ENCODE measurements at places on chromosomes 3 and 15. TPM values are rescaled to one million over a fixed set of nuclear protein-coding genes. Genes with fewer than 3 reads are reported as not detected.

- DNase-seq = no peak
- H3K27me3 ChIP-seq = peaks cover 2% of the 10 kb centered on the region
- H3K27ac ChIP-seq = no peak overlapping the region
- no peak overlapping the region for H3K4me3 ChIP-seq
Measured at GRCh38 chr3:194305356-194306108, 45.6 kb downstream of the CPN2 start.

- peaks cover 2% of the 10 kb centered on the region for H3K27me3 ChIP-seq
- DNase-seq = no peak
- peaks cover 7% of the 10 kb centered on the region for H3K4me1 ChIP-seq
- peak overlapping the region; percentile 45 for H3K27ac ChIP-seq
Measured at GRCh38 chr15:73258271-73259108, 110.3 kb downstream of the HCN4 start.

The PLSCR5 gene
- not detected for total RNA-seq

- peaks cover 15% of the 10 kb centered on the region for H3K36me3 ChIP-seq
- peak; percentile 52 for DNase-seq
- peaks cover 34% of the 10 kb centered on the region for H3K4me1 ChIP-seq
- peak overlapping the region; percentile 99 for H3K4me3 ChIP-seq
- H3K27ac ChIP-seq = peak overlapping the region; percentile 97
Measured at GRCh38 chr3:31533169-31534064, 692 bp downstream of the STT3B start.

DNA sequence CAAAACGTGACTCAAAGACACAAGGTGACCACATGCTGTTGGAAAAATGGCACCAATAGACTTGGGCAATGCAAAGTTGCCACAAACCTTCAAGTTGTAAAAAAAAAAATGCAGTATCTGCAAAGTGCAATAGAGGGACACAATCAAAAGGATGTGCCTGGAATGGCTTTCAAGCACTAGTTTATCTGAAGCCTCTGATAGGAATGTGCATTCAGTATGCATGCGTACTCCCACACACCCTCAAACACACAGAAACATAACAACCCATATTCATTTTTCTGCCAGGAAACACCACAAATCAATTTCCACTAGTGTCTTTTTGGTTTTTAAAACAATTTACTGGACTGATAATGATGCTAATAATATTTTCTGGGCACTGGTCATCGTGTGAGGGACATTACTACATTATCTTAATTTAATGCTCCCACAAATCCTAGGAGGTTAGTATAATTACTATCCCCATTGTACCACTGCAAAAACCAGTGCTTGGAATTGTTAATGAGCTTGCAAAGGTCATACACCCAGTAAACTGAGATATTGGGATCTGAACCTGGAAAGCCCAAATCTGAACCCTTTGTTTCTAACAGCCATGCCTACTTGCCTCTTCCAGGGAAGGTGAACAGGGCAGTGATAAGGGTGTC is 298.7 kb downstream of the MAGI1 start:
- no peaks in the 10 kb centered on the region for H3K4me1 ChIP-seq
- no peaks in the 10 kb centered on the region for H3K27me3 ChIP-seq
- no peak overlapping the region for H3K4me3 ChIP-seq
- no peak overlapping the region for H3K27ac ChIP-seq

The NR2E3 gene
- not detected for total RNA-seq

GRCh38 chr3:157588386-157589060 is 85.3 kb upstream of the VEPH1 start:
- no peak overlapping the region for H3K27ac ChIP-seq
- no peak for DNase-seq
- H3K4me1 ChIP-seq = no peaks in the 10 kb centered on the region
- H3K36me3 ChIP-seq = no peaks in the 10 kb centered on the region
- H3K27me3 ChIP-seq = peaks cover 8% of the 10 kb centered on the region

GRCh38 chr15:99021694-99022093 is 14.1 kb upstream of the PGPEP1L start:
- no peaks in the 10 kb centered on the region for H3K4me1 ChIP-seq
- H3K27me3 ChIP-seq = peaks cover 34% of the 10 kb centered on the region
- no peaks in the 10 kb centered on the region for H3K36me3 ChIP-seq
- no peak overlapping the region for H3K4me3 ChIP-seq
- no peak overlapping the region for H3K27ac ChIP-seq

The ZNF662 gene
- 0.47 TPM for total RNA-seq

- H3K27me3 ChIP-seq = peaks cover 2% of the 10 kb centered on the region
- DNase-seq = no peak
- no peaks in the 10 kb centered on the region for H3K36me3 ChIP-seq
Measured at GRCh38 chr15:71757741-71758530, 52.4 kb upstream of the NR2E3 start.

DNA sequence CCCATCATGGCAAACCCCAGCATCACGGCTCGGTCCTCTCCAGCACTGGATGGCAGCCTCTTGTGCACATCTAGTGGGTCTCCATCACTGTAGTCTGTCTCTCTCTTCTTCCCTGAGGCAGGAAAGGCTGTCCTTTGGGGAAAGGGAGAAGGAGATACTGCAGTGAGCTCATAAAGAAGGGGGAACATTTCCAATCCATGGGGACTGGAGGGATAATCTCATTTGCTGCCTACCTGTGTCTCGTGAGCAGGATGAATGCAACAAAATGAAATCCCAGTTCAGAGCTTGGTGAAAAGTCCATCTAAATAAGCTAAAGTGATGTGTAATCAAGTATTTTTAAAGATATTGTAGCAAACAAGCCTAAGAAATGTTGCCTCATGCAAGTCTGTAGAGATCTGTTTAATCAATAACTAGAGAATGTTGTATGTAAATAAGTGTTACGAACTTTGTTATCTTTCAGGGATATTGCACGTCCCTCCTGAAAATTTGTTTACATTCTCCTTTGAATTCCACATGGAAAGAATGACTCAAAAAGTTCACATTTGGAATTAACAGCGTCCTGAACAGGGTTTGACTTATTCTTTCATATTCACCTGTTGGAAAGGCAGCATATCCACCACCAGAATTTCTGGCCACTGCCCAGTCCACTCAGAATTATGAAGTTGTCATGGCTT is at the start of gene KCNMB3:
Gene KCNMB3, minus strand, starts transcription at position 312 of the 674 bp plus-strand sequence. Its CDS starts 124 bp downstream, at position 188.
- H3K27me3 ChIP-seq = peaks cover 3% of the 10 kb centered on the region
- H3K4me3 ChIP-seq = no peak within 1 kb of the TSS
- no peak for DNase-seq
- H3K4me1 ChIP-seq = no peaks in the 10 kb centered on the region
- H3K36me3 ChIP-seq = no peaks in the 10 kb centered on the region
- H3K27ac ChIP-seq = no peak within 1 kb of the TSS

The SLC38A3 gene
- total RNA-seq = not detected

GRCh38 chr3:107425033-107425432 is 47.8 kb downstream of the CCDC54 start:
- H3K36me3 ChIP-seq = no peaks in the 10 kb centered on the region
- H3K27me3 ChIP-seq = peaks cover 45% of the 10 kb centered on the region
- H3K27ac ChIP-seq = no peak overlapping the region
- DNase-seq = no peak
- H3K4me3 ChIP-seq = no peak overlapping the region

DNA sequence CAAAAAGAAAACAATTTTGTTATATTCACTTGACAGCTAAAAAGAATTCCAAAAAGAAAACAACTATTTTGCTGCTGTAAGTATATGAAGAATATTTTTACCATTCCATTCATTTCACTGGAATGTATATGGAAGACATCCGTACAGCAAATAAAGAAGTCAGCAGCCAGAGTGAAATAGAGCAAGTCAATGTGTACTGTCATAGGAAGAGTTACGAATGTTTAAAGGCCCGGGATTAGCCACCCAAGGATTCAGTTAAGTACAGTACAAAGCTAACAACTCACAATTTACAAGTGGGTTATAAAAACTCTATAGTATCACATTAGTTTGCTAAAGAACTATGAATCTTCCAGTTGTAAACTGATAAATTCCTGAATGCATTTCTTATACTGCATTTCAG is 14.4 kb upstream of the XXYLT1 start:
- DNase-seq = no peak
- H3K27me3 ChIP-seq = no peaks in the 10 kb centered on the region
- H3K4me3 ChIP-seq = no peak overlapping the region
- no peaks in the 10 kb centered on the region for H3K4me1 ChIP-seq
- H3K27ac ChIP-seq = no peak overlapping the region

DNA sequence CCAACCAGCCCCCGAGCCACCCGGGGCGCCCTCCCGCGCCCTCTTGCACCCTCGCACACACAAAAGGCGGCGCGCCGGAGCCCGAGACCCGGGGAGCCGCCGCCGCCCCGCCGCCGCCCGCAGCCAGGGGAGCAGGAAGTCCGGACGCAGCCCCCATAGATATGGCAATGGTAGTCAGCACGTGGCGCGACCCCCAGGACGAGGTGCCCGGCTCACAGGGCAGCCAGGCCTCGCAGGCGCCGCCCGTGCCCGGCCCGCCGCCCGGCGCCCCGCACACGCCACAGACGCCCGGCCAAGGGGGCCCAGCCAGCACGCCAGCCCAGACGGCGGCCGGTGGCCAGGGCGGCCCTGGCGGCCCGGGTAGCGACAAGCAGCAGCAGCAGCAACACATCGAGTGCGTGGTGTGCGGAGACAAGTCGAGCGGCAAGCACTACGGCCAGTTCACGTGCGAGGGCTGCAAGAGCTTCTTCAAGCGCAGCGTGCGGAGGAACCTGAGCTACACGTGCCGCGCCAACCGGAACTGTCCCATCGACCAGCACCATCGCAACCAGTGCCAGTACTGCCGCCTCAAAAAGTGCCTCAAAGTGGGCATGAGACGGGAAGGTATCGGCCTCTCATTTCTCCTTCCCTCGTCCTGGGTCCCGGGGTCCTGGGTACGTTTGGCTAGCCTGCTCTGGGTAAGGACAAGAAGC is 1.6 kb downstream of the NR2F2 start:
- peaks cover 2% of the 10 kb centered on the region for H3K36me3 ChIP-seq
- peaks cover 78% of the 10 kb centered on the region for H3K27me3 ChIP-seq
- peaks cover 9% of the 10 kb centered on the region for H3K4me1 ChIP-seq
- H3K27ac ChIP-seq = peak overlapping the region; percentile 63
- no peak for DNase-seq

DNA sequence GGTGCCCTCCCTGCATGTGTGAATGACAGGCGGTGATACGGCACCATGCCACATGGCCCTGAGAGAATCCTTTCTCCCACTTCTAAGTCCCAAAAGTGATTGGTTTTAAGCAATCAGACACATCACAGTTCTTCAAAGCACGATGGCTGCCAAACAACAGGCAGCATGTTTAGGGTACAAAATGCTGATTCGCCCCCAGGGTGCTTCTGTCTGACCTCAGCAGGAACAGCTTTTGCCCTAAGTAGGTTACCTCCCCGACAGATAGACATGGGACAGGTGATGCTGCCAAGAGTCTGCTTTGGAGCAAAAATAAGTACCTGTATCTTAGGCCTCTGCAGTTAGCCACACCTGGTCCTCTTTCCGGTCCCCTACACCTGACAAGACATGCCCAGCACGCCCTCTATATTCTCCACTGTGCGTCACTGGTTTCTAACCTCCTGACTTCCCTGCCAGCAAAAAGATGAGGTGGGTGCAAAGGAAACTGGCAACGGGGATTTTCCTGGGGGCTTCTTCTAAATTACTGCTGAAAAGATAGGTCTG is 549.8 kb downstream of the FOXP1 start:
- H3K36me3 ChIP-seq = peaks cover 47% of the 10 kb centered on the region
- H3K4me1 ChIP-seq = peaks cover 29% of the 10 kb centered on the region
- H3K27me3 ChIP-seq = peaks cover 1% of the 10 kb centered on the region

The CD96 gene
- total RNA-seq = 79.1 TPM

DNA sequence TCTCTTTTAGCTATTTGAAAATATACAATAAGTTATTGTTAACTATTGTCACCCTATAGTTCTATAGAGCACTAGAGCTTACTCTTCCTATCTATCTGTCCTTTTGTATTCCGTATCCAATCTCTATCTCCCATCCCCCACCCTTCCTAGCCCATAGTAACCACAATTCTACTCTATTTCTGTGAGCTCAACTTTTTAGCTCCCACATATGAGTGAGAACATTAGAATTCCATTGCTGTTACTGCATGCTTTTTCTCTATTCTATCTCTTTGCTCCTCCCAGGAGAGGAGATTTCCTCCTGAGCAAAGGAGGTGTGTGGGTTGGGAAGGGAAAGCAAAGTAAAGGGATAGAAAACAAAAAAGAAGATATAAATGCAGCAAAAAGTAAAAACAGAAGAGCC is 105.6 kb upstream of the SLC4A7 start:
- H3K36me3 ChIP-seq = peaks cover 7% of the 10 kb centered on the region
- H3K4me1 ChIP-seq = peaks cover 28% of the 10 kb centered on the region
- H3K27ac ChIP-seq = peak overlapping the region; percentile 36
- H3K4me3 ChIP-seq = no peak overlapping the region
- H3K27me3 ChIP-seq = no peaks in the 10 kb centered on the region
- DNase-seq = no peak

DNA sequence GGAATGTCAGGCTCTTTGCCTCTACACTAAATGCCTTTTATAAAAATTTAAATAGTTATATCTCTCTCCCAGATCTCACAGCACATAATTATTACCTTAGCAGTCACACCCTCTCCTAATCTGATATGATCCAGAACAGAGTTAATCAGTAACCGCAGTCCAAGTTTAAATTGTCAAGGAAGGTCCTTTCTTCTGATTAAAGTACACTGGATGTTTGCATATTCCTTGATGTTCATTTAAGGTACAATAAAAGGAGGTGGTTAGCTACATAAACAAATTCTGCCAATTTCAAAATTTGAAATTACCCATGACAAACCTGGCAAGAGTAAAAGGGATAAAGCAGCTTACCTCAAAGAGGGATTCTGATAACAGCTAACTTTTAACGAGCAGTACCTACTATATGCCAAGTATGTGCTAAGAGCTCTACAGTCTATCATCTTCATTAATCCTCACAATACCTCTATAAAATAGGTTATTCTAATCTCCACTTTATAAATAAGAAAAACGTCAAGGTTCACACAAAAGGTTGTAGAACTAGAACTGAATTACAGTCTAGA is 4.3 kb downstream of the GOLIM4 start:
- DNase-seq = no peak
- peaks cover 32% of the 10 kb centered on the region for H3K4me1 ChIP-seq
- no peak overlapping the region for H3K4me3 ChIP-seq
- no peaks in the 10 kb centered on the region for H3K36me3 ChIP-seq
- H3K27me3 ChIP-seq = peaks cover 35% of the 10 kb centered on the region
- no peak overlapping the region for H3K27ac ChIP-seq

GRCh38 chr3:159786489-159787177 is 202.0 kb upstream of the IL12A start:
- DNase-seq = no peak
- no peak overlapping the region for H3K27ac ChIP-seq
- H3K27me3 ChIP-seq = peaks cover 3% of the 10 kb centered on the region
- H3K4me3 ChIP-seq = no peak overlapping the region
- H3K4me1 ChIP-seq = no peaks in the 10 kb centered on the region

DNA sequence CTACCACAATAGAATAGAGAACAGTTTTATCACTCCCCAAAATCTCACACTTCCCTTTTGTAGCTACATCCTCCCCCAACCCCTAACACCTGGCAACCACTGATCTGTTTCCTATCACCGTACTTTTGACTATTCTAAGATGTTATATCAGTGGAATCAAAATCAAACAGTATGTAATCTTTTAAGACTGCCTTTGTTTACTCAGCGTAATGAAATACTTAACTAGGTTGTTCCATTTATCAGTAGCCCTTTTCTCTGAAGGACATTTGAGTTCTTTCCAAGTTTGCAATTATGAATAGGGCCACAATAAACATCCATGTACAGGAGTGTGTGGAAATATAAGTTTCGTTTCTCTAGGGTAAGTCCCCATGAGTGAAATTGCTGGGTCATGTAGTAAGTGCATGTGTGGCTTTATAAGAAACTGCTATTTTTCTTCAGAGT is 372.3 kb downstream of the SV2B start:
- peak overlapping the region; percentile 42 for H3K27ac ChIP-seq
- H3K4me1 ChIP-seq = peaks cover 50% of the 10 kb centered on the region
- peak overlapping the region; percentile 1 for H3K4me3 ChIP-seq
- H3K36me3 ChIP-seq = peaks cover 5% of the 10 kb centered on the region
- H3K27me3 ChIP-seq = peaks cover 2% of the 10 kb centered on the region

The HRG gene
- not detected for total RNA-seq

The GPR149 gene
- total RNA-seq = not detected
